Inflammatory macrophage treated with lipopolysaccharide for 4 hours (primary cell): ENCODE measurements at places on chromosomes 5 and 9.

DNA sequence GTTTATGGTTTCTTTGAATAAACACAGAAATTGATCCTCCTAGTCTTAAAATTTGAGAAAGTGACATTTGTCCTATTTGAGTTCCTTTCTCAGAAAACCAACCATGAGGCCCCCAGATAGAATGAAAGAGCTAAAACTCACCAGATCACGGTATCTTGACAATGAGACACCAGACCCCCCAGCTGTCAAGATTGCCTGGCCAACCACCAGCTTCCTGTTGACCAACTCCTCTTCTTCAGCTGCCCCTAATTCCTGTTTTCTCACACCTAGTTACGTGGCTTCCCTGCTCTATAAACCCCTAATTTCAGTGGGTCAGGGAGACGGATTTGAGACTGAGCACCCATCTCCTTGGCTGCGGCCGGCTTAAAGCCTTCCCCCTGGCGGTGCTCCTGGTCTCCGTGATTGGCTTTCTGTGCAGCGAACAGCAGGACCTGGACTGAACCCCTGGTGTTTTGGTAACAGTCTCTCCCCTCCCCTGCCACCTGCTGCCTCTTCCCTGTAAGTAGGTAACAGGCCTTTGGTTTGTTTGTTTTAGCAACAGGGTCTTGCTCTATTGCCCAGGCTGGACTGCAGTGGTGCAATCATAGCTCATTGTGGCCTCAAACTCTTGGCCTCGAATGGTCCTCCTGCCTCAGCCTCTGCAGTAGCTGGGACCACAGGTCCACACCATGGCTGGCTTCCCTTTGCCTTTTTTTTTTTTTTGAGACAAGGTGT lies 4.8 kb upstream of the ENTPD2 start:
- DNase-seq = no peak

GRCh38 chr5:173563246-173563645 lies 53.2 kb downstream of the BOD1 start:
- DNase-seq = no peak

- DNase-seq = no peak
These were observed 1.3 kb upstream of the HABP4 start for GRCh38 chr9:96448546-96449170.

GRCh38 chr5:6583049-6583880 lies 49.6 kb downstream of the NSUN2 start:
- no peak for DNase-seq

DNA sequence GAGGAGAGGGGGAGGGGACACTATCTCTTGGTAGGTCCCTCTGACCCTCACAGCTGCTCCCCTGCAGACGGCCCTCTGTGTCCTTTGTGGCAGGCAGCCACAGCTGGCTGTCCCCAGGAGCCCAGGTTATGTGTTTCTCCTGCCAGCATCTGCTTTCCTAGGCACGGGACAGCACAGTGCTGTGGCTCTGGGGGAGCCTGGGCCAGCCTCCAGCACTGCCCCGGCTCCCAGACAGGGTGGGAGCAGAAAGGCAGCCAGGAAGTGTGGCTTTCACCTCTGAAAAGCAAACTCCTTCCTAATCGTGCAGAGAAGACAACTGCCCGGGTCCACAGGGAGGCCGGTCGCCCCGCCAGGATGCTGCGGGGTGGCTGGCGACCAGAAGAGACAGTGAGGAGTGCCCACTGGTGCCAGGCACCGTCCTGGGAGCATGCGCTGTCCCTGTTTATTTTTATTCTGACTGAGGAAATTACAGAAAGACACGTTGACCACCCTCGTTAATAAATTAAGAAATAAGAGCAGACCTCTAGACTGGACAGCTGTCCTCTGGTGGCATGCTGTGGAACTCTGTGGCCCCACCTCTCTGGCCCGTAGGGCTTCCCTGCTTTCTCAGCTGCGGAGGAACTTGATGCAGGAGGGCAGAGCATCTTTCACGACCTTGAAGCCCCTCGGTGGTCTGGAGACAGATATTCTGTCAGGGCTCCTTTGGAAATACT lies 240.3 kb downstream of the FANCC start:
- DNase-seq = no peak

DNA sequence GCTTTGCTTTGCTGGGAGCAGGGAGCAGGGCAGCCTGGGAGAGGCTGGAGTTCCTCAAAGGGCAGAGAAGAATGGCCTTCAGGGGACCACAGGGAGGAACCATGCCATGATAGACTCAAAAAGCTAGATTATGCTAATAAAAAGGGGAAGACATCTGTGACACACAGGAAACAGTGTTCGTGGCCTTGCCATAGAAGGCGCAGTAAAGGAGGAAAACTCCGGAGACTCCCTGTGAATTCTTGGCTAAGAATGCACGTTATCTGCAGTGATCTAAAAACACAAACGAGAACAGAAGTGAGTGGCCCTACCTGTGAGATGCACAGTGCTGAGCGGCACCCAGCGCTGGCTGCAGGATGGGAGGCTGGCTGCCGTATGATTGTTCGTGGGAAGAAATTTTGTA lies 15.9 kb upstream of the LTC4S start:
- peak; percentile 63 for DNase-seq

DNA sequence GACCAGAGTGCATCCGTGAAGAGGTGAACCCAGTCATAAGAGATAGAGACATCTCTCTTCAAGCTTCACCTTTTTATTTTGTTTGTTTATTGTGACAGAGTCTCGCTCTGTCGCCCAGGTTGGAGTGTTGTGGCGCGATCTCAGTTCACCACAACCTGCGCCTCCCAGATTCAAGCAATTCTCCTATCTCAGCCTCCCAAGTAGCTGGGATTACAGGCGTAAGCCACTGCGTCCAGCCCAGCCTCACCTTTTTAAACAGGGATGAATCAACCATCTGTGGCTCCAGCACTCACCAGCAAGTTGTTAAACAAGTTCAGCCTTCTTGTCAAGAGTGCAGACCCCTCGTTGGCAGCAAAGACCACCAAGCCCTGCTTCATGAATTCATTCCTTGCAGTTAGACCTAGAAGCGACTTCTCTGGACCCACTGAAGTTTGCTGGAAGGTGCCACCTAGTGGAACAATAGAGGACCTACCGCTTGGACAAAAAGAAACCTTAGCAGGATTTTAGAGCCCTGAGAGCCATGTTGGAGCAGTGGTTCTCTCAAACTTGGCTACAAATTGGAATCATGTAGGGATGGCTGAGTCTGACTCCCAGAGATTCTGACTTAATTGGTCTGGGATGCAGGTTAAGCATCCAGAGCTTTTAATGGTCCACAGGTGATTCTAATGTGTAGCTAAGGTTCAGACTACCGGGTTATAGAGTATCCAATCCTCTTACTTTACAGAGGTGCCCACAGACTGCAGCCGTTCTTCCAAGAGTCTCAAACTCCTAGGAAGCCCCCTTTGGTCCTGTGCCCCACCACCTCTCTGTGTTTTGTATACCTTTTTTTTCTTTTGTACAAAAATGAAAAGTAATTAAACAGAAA lies 10.5 kb upstream of the GALNT10 start:
- DNase-seq = peak; percentile 63

GRCh38 chr9:7542693-7543092 lies 256.9 kb downstream of the DMAC1 start:
- no peak for DNase-seq

GRCh38 chr9:99326112-99326916 lies 104.2 kb downstream of the SEC61B start:
- DNase-seq = peak; percentile 92

DNA sequence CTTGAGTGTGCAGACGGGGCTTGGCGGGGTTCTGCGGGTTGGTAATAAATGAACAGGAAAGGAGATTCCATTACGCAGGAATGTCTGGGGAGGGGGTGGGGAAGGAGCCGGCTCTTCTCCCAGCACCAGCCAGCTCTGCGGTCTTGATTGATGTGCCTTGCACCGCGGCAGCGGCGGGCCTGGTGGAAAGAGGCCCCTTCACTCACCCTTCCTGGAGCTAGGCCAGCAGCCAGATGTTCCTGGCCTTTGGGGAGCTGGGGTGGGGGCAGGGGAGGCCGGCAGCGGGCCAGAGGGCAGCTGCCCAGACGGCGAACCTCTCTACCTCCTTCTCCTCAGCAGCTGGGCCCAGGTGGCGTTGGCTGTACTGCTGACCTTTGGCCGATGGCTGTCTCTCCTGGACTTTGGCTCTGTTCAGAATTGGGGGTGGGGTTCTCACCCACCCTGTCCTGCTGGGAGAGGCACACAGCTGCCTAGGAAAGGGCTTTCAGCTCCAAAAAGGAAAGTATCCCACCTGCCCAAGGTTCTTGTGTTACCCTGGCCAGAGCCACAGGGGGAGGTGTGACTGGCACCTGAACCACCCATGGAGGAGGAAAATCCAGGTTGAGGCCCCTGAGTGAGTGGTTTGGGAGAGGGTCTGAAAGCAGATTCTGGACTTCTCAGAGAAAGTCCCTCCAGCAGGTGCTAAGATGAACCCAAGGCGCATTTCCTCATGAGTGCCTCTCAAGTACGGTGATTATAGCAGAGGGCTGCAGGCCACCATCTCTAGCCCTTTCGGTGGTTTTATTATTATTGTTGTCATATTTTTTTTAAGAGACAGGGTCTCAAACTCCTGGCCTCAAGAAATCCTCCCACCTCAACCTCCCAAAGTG lies 58.0 kb upstream of the SYNPO start:
- DNase-seq = no peak

DNA sequence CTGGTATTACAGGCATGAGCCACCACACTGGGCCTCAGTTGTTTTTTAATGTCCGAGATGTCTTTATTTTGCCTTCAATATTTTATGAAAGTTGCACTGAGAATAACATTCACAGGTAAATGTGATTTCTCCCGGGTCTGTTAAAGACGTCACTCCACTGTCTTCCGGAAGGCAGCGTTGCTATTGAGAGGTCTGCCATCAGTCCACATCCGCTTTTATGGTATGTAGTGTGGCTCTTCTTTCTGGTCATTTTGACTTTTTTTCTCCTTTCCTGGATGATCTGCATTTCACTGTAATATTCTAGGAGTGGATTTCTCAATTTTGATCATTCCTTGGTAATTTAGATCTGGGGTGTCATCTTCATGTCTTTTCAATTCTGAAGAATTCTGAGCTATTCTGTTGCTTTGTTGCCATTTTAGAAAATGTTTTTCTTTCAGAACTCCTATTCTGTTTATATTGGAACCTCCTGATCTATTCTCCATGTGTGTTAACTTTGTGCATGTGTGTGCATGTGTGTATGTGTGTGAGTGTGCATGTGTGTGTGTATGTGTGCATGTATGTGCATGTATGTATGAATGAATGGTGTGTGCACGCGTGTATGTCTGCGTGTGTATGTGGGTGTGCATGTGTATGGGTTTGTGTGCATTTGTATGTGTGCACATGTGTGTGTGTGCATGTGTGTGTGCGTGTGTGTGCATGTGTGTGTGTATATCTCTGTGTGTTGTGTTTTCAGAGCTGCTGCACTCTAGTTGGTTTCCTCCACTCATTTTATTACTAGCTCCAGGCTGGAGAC lies 1.9 kb upstream of the LCN1 start:
- DNase-seq = no peak

DNA sequence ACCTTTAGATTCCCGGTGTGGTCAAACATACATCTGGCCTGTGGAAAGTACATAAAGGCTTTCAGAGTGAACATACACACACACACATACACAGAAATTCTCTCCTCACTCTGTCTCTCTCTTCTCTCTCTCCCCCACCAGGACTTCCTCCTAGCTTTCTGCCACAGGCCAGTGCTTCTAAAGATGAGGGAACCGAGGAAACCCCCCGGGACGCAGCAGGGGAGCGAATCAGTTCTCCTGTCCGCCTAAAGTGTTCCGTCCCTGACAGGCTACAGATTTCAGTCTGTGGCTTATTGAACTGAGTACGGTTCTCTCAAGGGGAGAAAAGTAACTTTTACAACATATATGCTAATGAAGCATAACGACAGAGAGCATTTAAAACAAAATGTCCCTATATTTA lies 75.8 kb downstream of the MED27 start:
- peak; percentile 49 for DNase-seq

- DNase-seq = no peak
These were observed 36.6 kb downstream of the PCDH1 start for GRCh38 chr5:141841378-141842180.
